ENCODE measurements at places on chromosomes 5 and 9.

GRCh38 chr9:8686516-8686915, 886.9 kb upstream of the DMAC1 start:
- DNase-seq: no peak

- no peak for DNase-seq
Measured at GRCh38 chr9:114968671-114969070, 38.3 kb upstream of the TNFSF8 start.

- no peak for DNase-seq
Measured at GRCh38 chr5:139148306-139148705, 49.9 kb downstream of the SIL1 start.

- DNase-seq: no peak
Measured at GRCh38 chr9:99833735-99834134, 12.1 kb downstream of the NR4A3 start.

GRCh38 chr5:69502767-69503488, 10.3 kb downstream of the OCLN start:
- peak; percentile 43 for DNase-seq

- DNase-seq: no peak
Measured at GRCh38 chr9:137919649-137920141, 42.1 kb downstream of the CACNA1B start.

DNA sequence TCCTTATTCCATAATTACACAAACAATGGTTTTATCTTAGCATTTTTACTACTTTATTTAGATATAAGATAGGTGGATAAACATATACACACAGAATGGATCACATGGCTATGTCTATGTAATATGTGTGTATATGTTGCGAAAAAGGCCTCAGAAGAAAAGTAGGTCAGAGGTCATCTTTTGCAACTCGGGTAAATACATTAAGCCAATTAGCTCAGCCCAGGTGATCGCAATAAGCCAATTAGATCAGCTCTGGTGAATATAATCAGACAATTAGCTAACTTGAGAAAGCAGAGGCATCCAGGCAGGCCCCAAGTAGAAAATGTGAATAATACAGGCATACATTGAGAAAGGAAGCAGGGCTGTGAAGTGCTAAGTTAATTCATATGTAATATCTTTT, 24.3 kb downstream of the SLCO4C1 start:
- no peak for DNase-seq

- DNase-seq: no peak
Measured at GRCh38 chr9:128163523-128164306, 3.6 kb downstream of the BBLN start.

GRCh38 chr5:123012321-123012720, 24.2 kb downstream of the PPIC start:
- DNase-seq: no peak

- no peak for DNase-seq
Measured at GRCh38 chr9:13505797-13506196, 226.3 kb upstream of the MPDZ start.

GRCh38 chr5:32100230-32100629, 73.9 kb downstream of the GOLPH3 start:
- DNase-seq: no peak
